Tibial nerve (tissue), 4 donors: ENCODE measurements at places on chromosomes 5 and 9.

DNA sequence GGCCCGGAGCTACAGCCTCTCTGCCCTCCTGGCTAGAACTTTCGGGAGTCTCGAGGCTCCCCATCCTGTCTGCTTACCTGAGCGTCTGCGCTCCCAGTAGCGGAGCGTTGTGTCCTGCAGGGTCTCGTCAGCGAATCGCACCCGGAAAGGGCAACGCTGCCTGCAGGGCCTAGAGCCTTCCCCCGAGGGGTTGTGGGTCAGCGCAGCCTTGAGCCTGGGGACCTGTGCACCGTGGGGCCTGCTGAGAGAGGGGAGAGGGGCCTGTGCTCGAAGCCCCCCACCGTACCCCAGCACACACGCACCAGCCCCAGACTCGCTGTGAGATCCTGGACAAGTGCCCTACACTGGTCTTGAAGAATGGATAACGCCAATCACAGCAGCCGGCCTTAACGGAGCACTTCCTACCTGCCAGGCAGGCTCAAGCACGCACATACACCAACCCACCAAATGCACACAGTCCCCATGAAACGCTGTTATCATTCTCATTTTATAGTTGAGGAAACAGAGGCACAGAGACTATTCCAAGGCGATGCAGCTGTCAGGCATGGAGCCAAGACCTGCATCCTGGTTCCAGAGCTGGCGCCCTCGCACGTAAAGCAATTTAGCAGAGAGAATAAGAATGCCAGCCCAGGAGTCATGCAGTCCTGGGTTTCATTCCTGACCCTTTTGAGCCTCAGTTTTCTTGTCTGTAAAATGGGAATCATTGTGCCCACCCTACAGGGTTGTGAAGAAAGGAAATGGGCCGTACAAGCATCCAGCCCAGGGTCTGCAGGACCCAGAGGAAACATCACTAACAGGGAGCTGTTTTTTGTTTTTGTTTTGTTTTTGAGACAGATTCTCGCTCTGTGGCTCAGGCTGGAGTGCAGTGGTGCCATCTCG, 5.3 kb downstream of the C9orf50 start:
- H3K27ac ChIP-seq: peak overlapping the region; percentile 31
- H3K36me3 ChIP-seq: no peaks in the 10 kb centered on the region
- H3K4me1 ChIP-seq: no peaks in the 10 kb centered on the region

DNA sequence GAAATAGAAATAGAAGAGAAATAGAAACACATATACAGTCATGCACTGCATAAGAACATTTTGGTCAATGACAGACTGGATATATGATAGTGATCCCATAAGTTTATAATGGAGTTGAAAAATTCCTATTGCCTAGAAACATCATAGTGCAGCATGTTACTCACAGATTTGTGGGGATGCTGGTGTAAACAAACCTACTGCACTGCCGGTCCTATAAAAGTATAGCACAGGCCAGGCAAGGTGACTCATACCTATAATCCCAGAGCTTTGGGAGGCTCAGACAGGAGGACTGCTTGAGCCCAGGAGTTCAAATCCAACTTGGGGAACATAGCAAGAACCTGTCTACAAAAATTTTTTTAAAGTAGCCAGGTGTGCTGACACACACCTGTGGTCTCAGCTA, 240.6 kb upstream of the MAP3K1 start:
- H3K27me3 ChIP-seq: no peaks in the 10 kb centered on the region
- no peak overlapping the region for H3K27ac ChIP-seq
- no peak for DNase-seq
- H3K4me3 ChIP-seq: no peak overlapping the region
- no peaks in the 10 kb centered on the region for H3K36me3 ChIP-seq

DNA sequence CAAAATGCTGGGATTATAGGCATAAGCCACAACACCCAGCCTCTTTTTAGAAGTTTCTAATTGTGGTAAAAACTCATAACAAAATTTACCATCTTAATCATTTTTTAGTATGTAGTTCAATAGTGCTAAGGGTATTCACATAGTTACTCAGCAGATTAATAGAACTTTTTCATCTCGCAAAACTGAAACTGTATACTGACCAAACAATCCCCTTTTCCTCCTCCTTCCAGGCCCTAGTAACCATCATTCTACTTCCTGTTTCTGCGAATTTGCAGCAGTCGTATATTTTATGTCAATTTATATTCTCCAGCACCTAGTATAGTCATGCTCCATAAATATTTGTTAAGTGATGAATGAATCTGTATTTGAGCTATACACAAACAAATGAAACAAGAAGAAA, 86.3 kb upstream of the ERBIN start:
- no peaks in the 10 kb centered on the region for H3K27me3 ChIP-seq
- no peak for DNase-seq
- no peaks in the 10 kb centered on the region for H3K36me3 ChIP-seq
- H3K4me3 ChIP-seq: no peak overlapping the region

DNA sequence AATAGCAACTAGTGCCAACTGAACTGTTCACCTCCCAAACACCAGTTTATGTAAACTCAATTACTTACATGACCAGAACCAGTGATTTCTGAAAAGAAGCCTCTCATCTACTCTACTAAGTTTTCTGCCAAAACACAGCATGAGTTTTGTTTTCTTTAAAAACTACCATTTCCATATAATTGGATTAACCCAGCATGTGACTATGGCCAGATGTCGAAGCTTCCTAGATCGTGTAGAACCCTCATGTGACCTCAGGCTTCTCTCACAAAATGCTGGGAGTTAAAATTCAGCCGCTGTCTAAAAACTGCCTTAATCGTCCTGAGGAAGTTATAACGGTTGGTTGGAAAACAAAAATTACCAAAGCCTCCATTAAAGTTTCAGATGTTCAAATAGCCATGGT, 303.5 kb downstream of the IRX1 start:
- no peak overlapping the region for H3K27ac ChIP-seq
- no peaks in the 10 kb centered on the region for H3K4me1 ChIP-seq
- H3K4me3 ChIP-seq: no peak overlapping the region
- no peaks in the 10 kb centered on the region for H3K36me3 ChIP-seq
